T-helper 22 cell (primary cell): ENCODE measurements at places on chromosomes 16 and 17.
A peak's percentile ranks its signal among the peaks of the same experiment; 100 is the strongest.

DNA sequence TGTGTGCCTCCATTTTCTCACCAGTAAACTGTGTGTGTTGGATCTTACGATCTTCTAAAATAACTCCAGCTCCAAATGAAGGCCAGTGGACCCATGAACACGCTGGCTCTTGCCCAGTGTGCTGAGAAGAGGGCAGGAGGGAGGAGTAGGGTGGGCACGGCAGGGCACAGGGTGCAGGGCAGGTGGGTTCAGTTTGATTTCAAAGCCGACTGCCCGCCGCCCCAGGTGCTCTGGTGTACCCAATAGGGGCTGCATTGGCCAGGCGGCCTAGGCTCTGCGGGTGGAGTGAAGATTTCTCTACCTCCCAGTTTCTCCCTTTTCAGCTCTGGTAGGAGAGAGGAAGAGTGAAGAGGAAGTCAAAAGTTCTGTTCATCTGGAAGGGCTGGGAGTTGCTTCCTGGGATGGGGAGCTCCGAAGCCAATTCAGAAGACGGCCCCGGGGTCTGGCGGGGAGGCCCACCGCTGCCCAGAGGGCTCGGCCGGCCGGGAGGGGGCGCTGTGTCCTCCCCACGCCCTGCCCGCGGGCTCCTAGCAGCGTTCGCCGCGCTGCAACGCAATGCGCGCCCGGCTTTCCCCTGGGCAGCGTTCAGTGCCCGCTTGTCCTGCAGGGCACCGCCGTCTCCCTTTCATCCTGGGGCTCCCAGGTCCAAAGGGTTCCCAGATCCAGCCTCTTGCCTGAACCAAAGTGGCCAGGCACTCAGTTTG, 1.1 kb upstream of the CRHR1 start:
- DNase-seq = no peak

DNA sequence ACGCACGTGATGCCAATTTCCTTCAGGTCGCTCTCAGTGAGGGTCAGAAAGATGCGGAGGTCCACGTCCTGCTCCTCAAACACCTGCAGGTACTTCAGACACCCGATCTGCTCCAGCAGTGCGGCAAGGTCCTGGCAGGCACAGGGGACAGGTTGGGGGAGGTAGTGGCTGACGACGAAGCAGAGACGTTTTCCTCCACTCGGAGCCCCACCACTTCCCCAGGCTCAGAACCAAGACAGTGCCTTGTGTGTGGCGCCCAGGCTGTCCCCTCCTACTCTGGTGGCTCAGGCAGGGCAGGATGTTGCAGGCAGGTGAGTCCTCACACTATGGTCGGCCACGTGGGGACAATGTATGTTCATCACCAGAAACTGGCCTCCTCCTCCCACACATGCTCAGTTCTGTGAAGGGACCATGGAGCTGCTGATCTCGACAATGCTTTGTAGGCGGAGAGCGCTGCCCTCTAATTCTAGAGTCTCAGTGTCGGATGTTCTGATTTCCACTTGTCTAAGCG, 5.7 kb downstream of the NUDT16L1 start:
- no peak for DNase-seq

- no peak for DNase-seq
Measured at GRCh38 chr16:86305440-86305839, 204.9 kb upstream of the FOXF1 start.

- no peak for DNase-seq
Measured at GRCh38 chr16:66651474-66651765, 45.1 kb downstream of the CMTM4 start.

DNA sequence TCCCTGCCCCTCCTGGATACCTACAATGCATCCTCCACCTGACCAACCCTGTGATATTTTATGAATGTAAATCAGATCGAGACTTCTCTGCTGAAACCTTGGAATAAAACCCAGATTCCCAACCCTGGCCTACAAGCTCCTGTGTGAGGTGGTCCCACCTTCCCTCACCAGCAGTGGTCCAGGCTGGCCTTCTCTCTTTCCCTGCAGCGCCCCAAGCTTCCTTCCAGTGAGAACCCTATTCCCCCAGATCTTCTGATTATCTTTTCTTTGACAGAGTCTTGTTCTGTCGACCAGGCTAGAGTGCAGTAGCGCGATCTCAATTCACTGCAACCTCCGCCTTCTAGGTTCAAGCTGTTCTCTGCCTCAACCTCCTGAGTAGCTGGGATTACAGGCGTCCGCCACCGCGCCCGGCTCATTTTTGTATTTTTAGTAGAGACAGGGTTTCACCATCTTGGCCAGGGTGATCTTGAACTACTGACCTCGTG, 2.5 kb upstream of the HELZ start:
- DNase-seq = no peak

DNA sequence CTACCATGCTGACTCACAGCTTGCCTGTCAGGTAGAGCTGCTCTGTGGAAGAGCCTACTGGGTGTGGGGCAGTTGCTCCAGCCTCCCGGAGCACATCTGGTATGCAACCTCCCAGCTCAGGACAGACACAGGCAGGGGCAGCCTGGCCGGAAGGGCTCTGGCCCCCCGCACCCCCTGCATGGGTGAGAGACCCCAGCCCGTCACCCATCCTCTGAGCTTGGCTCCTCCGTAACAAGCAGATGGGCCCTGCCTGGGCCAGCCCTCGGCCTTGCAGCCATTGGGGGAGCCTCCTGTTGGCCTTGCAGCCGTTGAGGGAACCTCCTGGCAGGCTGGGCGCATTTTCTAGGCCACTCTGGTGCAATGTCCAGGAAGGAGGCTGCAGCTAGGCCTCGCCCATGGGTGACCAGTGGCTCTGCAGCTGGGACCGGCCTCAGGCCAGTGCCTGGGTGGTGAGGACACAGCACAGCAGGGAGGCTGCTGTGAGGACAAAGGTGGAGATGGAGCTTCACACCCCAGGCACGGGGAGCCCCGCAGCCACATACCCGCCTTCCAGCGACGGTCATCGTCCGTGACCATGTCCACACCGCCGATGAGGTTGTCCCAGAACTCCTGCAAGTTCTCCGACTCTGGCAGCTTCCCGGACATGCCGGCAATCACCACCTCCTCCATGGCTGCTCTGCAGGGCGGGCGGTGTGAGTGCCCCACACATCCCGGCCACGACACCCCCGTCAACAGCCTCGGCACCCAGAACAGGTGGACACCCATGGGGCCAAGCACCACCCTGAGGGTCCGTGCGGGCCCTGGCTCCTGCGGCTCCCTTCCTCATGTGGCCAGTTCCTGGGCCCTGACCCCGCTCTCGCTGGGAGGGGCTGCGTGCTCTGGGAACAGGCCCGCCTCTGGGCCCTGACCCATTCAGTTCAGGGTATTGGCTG, 2.0 kb downstream of the FASN start:
- DNase-seq = no peak

- DNase-seq = peak; percentile 74
Measured at GRCh38 chr17:76199469-76199868, 40.8 kb downstream of the RNF157 start.

- no peak for DNase-seq
Measured at GRCh38 chr16:52312716-52313115, 234.2 kb downstream of the TOX3 start.

DNA sequence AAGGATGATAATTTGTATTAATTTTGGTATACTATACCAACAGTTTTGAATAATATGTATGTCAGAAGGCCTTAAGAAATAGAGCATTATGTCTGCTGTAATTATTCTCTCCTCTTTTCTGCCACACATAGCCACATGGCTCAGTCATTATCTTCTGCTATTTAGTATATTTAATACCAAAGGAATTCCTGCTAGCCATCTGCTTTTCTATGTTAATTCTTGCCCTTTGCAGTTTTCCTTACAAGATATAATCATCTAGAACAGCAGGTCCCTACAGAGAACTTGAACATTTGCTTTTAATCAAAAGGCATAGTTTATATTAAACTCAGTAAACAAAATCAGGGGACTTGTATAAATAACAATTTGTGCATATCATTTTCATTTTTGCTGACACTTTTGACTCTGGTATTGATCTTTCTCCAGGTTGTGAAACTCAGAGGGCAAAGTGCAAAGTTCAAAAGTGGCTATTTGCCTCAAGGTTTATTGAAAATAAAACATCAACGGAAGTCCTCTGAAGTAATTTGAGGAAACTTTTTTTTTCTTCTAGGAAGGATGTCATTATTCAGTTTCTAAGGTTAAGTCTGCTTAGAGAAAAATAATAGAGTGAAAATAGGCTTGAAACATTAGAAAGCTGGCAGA, 702.0 kb downstream of the KCNJ2 start:
- no peak for DNase-seq

DNA sequence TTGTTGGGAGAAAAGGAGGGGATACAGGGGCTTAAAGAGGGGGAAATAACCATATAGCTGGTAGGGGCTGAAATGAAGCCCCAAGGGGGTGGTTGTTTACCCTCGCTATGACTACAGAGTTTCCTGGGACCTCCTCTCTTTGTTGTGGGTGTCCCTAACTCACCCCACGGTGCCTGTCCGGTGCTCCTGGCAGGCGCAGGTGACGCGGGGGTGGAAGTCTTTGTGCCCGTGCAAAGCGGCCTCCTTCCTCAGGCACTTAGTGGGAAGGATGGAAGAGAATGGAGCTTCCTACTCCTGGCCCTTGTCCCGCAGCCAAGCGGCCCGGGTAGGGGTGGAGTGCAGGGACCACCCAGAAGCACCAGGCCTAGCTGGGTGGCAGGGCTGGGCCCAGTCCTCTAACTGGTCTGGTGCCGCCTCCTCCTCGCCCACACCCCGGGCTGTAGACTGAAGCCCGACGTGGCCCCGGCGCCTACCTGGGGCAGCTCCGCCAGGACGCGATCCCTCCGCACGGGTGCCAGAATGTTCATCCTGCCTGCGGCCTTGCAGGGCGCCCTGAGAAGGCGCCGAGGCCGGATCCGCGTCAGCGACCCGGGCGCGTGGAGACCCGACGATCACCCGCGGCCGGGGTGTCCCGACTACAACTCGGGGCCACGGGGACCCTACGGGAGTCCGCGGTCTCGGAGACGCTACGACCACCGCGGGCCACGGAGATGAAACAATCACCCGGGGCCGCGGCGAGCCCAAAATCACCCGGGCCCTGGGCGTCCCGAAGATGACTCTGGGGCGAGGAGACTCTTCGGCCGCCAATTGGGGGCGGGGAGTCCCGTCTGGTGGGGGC, 709 bp downstream of the RAB34 start:
- no peak for DNase-seq
